Lung (tissue), 17 donors: ENCODE measurements at places on chromosomes 16 and 17. TPM values are rescaled to one million over a fixed set of nuclear protein-coding genes. Genes with fewer than 3 reads are reported as not detected.
A peak's percentile ranks its signal among the peaks of the same experiment; 100 is the strongest.

DNA sequence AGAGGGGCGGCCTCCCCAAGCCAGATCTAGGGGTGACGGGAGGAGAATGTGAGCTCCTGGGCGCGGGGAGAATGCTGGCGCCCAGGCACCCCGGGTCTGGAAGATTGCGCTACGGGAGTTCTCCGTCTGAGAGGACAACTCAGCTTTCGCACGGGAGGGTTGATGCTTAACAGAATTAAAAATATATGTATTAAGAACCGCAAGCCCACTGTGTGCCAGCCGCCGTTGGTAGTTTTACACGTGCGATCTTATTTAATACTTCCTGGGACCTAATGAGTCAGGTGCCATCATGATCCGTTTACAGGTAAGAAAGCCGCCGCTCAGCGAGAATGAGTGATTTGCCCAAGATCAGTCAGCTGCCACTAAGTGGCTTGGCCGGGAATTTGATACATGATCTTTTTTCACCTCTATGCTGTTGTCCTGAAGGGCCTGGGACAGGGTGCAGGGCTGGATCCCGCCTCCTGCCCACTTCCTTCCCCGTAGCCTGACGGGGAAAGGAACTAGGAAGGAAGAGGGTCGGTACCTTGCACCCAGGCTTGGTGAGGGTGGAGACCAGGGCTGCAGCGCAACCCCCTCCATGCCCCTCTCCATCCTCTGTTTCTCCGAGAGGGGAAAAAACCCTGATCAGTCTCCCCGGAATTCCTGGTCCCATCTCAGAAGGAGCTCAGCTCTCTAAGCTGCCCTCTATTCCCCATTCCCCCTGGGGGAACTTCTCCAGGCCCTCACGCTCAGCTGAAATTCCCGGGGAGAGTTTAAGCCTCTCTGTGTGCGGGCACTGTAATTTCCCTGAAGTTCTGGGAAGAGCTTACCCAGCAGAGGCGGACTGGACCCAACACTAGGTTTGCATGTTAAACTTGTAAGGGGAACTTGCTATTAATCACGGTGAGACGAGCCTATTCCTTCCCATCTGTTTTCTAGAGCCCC is 983 bp downstream of the VAT1L start:
- peaks cover 44% of the 10 kb centered on the region for H3K27me3 ChIP-seq
- no peak overlapping the region for H3K27ac ChIP-seq
- peak; percentile 32 for DNase-seq
- peaks cover 10% of the 10 kb centered on the region for H3K4me1 ChIP-seq
- H3K36me3 ChIP-seq = no peaks in the 10 kb centered on the region
- H3K4me3 ChIP-seq = no peak overlapping the region

Gene BAIAP2
- 94.3 TPM for total RNA-seq

Gene CLCN7
- total RNA-seq = 103 TPM

GRCh38 chr16:31488468-31489297 is 5.8 kb downstream of the SLC5A2 start:
- H3K36me3 ChIP-seq = peaks cover 29% of the 10 kb centered on the region
- peaks cover 23% of the 10 kb centered on the region for H3K4me1 ChIP-seq
- DNase-seq = peak; percentile 41
- H3K4me3 ChIP-seq = no peak overlapping the region
- H3K27me3 ChIP-seq = no peaks in the 10 kb centered on the region

DNA sequence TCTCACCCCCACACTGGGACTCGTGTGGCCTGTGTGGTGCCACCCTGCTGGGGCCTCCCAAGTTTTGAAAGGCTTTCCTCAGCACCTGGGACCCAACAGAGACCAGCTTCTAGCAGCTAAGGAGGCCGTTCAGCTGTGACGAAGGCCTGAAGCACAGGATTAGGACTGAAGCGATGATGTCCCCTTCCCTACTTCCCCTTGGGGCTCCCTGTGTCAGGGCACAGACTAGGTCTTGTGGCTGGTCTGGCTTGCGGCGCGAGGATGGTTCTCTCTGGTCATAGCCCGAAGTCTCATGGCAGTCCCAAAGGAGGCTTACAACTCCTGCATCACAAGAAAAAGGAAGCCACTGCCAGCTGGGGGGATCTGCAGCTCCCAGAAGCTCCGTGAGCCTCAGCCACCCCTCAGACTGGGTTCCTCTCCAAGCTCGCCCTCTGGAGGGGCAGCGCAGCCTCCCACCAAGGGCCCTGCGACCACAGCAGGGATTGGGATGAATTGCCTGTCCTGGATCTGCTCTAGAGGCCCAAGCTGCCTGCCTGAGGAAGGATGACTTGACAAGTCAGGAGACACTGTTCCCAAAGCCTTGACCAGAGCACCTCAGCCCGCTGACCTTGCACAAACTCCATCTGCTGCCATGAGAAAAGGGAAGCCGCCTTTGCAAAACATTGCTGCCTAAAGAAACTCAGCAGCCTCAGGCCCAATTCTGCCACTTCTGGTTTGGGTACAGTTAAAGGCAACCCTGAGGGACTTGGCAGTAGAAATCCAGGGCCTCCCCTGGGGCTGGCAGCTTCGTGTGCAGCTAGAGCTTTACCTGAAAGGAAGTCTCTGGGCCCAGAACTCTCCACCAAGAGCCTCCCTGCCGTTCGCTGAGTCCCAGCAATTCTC is 27.4 kb downstream of the STH start:
- H3K4me1 ChIP-seq = no peaks in the 10 kb centered on the region
- peaks cover 15% of the 10 kb centered on the region for H3K36me3 ChIP-seq
- H3K4me3 ChIP-seq = no peak overlapping the region
- H3K27ac ChIP-seq = no peak overlapping the region
- DNase-seq = no peak
- H3K27me3 ChIP-seq = no peaks in the 10 kb centered on the region

DNA sequence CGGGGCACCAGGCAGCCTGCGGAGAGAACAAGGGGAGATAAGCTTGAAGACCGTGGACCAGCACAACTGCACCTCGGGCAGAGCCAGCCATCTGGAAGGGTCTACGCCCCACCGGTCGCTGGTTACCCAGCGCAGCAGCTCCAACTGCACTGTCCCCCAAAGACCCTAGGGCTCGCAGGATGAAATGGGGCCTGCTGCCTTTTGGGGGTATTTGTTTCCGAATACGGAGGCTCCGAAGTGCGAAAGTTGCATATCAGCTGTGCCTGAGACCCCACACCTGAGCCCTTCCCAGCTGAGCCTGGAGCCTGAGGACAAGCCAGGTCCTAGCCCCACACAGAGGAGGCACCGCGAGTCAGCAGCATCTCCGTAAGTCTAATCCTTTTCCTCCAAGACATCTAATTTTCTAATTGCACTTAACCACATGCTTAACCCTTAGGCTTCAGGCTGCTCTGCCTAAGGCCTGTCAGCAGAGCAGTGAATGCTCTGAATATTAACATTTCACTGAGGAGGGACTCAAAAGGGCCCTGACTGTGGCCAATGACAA is 4.0 kb downstream of the KIFC3 start:
- H3K27ac ChIP-seq = no peak overlapping the region
- peaks cover 34% of the 10 kb centered on the region for H3K4me1 ChIP-seq
- peaks cover 19% of the 10 kb centered on the region for H3K36me3 ChIP-seq
- no peak for DNase-seq
- H3K4me3 ChIP-seq = no peak overlapping the region
- H3K27me3 ChIP-seq = no peaks in the 10 kb centered on the region

- H3K4me3 ChIP-seq = no peak overlapping the region
- H3K27ac ChIP-seq = no peak overlapping the region
- DNase-seq = no peak
- no peaks in the 10 kb centered on the region for H3K36me3 ChIP-seq
Measured at GRCh38 chr16:12609937-12610699, 193.6 kb downstream of the CPPED1 start.

GRCh38 chr16:3467182-3467581 is 23.7 kb downstream of the NAA60 start:
- DNase-seq = no peak
- H3K27me3 ChIP-seq = no peaks in the 10 kb centered on the region
- H3K4me1 ChIP-seq = peaks cover 14% of the 10 kb centered on the region
- H3K27ac ChIP-seq = no peak overlapping the region
- no peaks in the 10 kb centered on the region for H3K36me3 ChIP-seq
- H3K4me3 ChIP-seq = no peak overlapping the region

DNA sequence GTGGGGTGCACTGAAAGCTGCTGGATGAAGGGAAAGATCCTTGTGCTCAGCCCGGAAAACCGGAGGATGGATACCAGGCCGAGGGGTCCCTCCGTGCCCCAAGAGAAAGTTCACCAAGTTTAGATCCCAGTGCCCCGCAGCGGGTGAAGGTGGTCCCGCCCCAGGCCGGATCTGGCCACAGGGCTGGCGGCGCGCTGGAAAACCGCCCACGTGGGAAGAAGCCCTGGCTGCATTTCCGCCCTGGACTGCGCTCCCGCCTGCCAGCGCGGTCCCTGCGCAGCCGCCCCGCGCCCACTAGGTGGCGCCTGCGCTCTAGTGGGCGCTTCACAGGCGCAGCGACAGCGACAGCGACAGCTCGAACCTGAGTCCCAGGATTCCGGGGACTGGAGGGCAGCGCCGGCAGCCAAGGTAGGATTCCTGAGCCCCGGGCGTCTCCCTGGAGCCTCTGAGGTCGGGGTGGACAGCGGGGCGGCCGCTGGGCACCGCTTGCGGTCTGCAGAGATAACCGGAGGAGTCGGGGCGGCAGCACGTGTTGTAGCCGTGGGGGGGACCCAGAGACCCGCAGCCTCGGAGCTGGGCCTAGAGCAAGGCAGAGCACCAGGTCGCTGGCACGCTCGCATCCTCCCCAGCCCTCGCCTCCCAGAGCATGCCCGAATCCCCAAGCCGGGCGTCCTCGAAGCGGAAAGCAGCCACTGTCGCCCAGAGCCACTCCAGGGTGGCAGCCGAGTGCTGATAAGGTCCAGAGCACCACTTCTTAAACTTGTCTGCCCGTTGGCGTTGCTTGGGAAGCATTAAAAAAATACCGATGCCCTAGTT is at the start of gene CHD9:
Gene CHD9 (plus strand): TSS at position 322 of the 816 bp plus-strand sequence. CDS start 101,099 bp downstream, outside the sequence.
- H3K4me3 ChIP-seq = peak within 1 kb of the TSS; percentile 59
- peak within 1 kb of the TSS; percentile 96 for H3K27ac ChIP-seq
- H3K4me1 ChIP-seq = peaks cover 9% of the 10 kb centered on the region
- H3K36me3 ChIP-seq = no peaks in the 10 kb centered on the region
- H3K27me3 ChIP-seq = no peaks in the 10 kb centered on the region

GRCh38 chr17:74213861-74214391 is 555 bp downstream of the TTYH2 start:
- H3K4me1 ChIP-seq = peaks cover 4% of the 10 kb centered on the region
- DNase-seq = peak; percentile 82
- peaks cover 11% of the 10 kb centered on the region for H3K36me3 ChIP-seq
- peak overlapping the region; percentile 88 for H3K27ac ChIP-seq
- H3K4me3 ChIP-seq = no peak overlapping the region

DNA sequence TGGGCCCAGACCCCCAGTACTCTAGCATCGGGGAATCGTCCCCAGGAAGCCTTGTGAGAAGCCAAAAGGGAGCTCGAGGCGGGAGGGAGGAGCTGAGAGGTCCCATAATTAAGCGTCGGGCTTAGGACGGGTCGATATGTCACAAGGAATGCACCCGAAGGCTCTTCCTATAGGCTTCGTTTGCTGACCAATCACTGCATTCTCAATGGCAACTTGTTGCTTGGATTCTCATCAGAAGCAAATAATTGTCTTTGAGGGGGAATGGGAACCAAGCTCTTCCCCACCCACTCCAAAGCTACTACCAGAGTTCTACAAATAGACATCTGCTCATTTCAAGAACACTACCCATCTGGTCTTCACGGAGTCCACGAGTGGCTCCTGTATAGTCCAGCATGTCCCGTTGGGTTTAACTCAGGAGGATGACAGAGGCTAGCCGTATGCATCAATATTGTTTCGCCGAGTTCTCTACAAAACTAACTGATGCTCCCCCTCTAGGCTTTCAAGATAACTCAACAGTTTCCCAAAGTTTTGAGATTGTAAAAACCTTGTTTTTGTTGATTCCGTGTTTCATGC is 628 bp upstream of the BLMH start:
- H3K27ac ChIP-seq = peak overlapping the region; percentile 43
- H3K4me1 ChIP-seq = no peaks in the 10 kb centered on the region
- peaks cover 4% of the 10 kb centered on the region for H3K36me3 ChIP-seq
- peak overlapping the region; percentile 75 for H3K4me3 ChIP-seq
- DNase-seq = no peak

Gene TP53TG3C
- total RNA-seq = not detected

DNA sequence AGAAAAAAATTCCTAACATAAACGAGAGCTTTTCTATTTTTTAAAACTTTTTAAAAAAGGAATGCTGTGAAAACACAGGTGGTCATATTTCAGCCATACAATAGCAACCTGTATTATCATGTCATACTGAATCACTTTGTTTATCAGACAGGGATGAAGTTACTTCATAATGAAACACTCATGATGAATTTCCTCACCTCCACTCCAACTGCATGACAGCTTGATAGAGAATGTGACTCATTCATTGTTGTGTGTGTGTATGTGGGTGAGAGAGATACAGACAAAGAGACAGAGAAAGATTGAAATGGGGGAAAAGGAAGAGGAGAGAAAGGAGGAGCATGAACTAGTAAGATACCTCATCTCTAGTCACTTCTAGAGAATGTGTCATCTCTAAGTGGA is 109.0 kb downstream of the SYCE1L start:
- DNase-seq = no peak
- no peak overlapping the region for H3K27ac ChIP-seq
- no peaks in the 10 kb centered on the region for H3K4me1 ChIP-seq
- H3K27me3 ChIP-seq = no peaks in the 10 kb centered on the region
- H3K36me3 ChIP-seq = no peaks in the 10 kb centered on the region

GRCh38 chr17:44086364-44087311 is 16.1 kb downstream of the G6PC3 start:
- H3K27me3 ChIP-seq = no peaks in the 10 kb centered on the region
- DNase-seq = peak; percentile 58
- H3K4me3 ChIP-seq = no peak overlapping the region
- peak overlapping the region; percentile 46 for H3K27ac ChIP-seq
- peaks cover 16% of the 10 kb centered on the region for H3K4me1 ChIP-seq
- peaks cover 59% of the 10 kb centered on the region for H3K36me3 ChIP-seq

DNA sequence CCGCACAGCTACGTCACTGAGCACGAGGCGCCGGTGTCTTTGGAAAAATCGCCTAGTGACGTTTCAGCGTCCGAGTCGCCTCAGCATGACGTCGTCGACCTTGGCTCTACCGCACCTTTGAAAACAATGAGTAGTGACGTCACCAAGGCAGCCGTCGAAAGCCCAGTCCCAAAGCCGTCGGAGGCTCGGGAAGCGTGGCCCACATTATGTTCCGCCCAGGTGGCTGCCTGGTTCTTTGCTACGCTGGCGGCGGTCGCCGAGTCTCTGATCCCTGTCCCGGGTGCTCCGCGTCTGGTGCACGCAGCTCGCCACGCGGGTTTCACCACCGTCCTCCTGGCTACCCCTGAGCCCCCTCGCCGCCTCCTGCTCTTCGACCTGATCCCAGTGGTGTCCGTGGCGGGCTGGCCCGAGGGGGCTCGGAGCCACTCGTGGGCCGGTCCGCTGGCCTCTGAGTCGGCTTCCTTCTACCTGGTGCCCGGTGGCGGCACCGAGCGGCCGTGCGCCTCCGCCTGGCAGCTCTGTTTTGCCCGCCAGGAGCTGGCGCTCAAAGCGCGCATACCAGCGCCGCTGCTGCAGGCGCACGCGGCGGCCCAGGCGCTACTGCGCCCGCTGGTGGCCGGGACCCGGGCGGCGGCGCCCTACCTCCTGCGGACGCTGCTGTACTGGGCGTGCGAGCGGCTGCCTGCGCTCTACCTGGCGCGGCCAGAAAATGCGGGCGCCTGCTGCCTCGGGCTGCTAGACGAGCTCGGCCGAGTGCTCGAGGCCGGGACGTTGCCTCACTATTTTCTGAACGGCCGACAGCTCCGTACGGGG is 1.5 kb downstream of the TMEM102 start:
- peak overlapping the region; percentile 59 for H3K27ac ChIP-seq
- no peak overlapping the region for H3K4me3 ChIP-seq
- H3K27me3 ChIP-seq = peaks cover 37% of the 10 kb centered on the region

Gene CHST4
- 0.95 TPM for total RNA-seq
